ENCODE measurements at places on chromosomes 2 and 18.

- no peak for DNase-seq
These were observed 105.3 kb downstream of the CABLES1 start for GRCh38 chr18:23240609-23240930.

- no peak for DNase-seq
These were observed 23.3 kb upstream of the APOB start for GRCh38 chr2:21067125-21067524.

DNA sequence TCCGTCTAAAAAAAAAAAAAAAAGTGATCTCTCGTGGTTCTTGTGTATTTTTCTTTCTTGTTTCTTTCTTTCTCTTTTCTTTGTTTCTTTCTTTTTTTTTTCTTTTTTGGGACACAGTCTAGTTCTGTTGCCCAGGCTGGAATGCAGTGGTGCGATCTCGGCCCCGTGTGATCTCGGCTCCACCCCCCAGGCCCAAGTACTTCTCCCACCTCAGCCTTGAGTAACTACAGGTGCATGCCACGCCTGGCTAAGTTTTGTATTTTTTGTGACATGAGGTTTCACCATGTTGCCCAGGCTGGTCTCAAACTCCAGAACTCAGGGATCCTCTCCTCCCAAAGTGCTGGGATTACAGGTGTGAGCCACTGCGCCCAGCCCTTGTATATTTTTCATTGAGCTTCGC, 91.4 kb downstream of the TMEM237 start:
- DNase-seq, result no peak

DNA sequence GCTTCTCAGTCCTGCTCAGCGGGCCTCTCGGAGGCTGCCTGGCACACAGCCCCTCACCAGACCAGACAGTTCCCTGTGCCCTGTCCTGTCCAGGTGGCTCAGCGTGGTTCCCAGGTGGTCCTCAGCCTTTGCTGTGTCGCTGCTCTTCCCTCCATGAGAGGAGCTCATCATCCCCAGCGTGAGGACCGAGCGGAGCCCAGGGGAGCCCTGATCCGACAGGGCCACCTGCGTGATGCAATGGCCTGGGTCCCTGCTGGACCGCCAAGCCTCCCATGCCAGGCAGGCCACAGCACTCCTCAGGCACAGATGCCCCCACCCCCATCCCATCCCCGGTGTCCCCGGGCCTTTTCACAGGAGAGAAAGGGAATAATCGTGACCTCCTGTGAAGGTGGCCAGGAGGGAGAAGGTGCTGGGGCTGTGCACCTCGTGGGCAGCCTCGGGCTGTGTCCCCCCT, 4.3 kb downstream of the GPC1 start:
- DNase-seq, result no peak

- DNase-seq, result no peak
These were observed 109.1 kb upstream of the CYP1B1 start for GRCh38 chr2:38185012-38185491.

DNA sequence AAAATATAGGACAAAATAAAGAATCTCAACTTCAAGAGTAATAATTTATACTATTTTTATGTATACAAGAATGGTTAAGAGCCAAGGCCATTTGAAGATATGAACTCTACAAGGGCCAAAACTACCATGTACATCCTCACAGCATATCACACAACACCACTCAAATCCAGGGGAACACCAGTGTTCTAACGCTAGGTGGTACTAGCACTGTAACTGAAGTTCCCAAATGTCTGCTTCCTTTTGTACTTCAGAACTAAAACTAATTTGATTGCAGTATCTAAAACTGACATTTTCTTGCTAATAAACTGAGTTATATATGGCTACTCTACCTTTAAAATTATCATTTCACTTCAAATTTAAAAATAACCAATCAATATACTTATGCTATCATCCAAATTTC, 47.0 kb downstream of the REV1 start:
- no peak for DNase-seq

DNA sequence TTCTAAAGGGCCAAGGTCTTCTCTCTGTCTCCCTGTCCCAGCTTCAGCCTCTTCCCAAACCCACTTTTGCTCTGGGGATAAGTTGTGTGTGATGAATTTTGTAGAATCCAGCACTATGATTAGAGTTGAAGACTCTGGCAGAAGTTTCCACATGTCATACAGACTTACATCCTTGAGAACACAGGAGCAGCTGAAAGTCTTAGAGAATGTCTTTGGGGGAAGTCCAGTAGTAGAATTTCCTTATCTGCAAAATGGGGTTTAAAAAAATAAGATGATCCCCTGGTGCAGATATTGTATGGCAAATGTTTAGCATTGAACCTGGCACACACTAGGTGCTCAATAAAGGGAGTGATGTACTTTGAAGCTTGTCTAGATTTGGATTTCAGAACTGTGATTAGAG, 65.2 kb downstream of the TMEM247 start:
- no peak for DNase-seq

DNA sequence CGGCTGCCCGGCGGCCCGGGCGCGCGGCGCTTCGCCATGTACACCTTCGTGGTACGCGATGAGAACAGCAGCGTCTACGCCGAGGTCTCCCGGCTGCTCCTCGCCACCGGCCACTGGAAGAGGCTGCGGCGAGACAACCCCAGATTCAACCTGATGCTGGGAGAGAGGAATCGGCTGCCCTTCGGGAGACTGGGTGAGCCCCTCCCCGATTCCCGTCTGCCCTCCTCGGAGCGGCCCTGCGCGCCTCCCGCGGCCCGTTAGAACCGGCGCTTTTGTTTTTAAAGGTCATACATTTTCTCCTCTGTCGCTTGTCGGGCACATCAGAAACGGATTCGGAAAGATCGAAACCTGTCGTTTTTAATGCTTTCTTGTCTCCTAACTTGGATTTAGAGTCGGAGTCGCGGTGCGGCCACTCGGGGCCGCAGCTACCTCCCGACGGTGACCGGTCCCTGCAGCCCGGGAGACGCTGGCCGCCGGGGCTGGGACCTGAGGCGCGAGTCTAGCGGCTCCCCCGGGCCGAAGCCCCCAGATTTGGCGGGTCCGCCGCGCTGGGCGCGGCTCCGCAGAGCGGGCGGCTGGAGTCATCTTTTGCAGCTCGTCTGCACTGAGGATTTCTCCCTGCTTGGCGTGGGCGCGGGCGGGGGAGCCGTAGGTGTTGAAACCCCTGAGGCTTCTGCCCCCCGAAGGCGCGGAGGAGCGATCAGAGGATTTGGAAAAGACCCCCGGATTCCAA, 519 bp downstream of the TTL start:
- no peak for DNase-seq

DNA sequence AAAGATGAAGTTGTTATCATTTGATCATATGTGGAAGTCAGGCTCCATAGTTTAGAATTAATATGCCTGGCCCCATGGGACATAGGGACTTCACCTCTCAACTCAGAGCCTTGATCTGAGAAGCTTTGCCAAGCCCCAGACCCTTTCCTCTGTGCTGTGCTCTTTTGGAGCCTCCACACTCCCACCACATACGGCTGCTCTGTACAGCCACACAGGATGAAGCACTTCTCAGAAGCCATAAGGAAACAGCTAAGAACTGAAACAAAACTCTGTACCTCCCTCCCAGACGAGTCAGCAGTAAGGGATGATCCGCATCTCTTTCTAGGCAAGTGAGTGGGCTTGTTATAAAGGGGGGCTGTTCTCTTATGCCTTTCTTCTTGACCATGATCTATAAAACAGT, 66.5 kb downstream of the CAB39 start:
- no peak for DNase-seq

- DNase-seq, result no peak
These were observed 60.4 kb downstream of the SNTG2 start for GRCh38 chr2:1011006-1011405.

GRCh38 chr18:59835605-59836379, 64.0 kb upstream of the PMAIP1 start:
- DNase-seq, result peak; percentile 14

- DNase-seq, result no peak
These were observed 187.4 kb downstream of the MGAT5 start for GRCh38 chr2:134441153-134441863.

GRCh38 chr2:82246220-82246775, 1941.7 kb upstream of the LRRTM1 start:
- DNase-seq, result no peak
